ENCODE measurements at places on chromosomes 7 and 10.

GRCh38 chr7:7318601-7319000, 136.3 kb downstream of the C1GALT1 start:
- peak; percentile 39 for DNase-seq

GRCh38 chr7:157805713-157806112, 468.9 kb downstream of the DNAJB6 start:
- no peak for DNase-seq

GRCh38 chr7:158487631-158488151, 99.9 kb downstream of the PTPRN2 start:
- DNase-seq, result no peak

- peak; percentile 14 for DNase-seq
Measured at GRCh38 chr10:19663344-19663743, 152.9 kb upstream of the PLXDC2 start.

- DNase-seq, result no peak
Measured at GRCh38 chr10:64115908-64116643, 594.9 kb downstream of the REEP3 start.

- DNase-seq, result no peak
Measured at GRCh38 chr10:18144928-18145327, 4.7 kb downstream of the CACNB2 start.

All from inflammatory macrophage treated with lipopolysaccharide for 1 hour (primary cell).